GM03348 (cell line): ENCODE measurements at places on chromosomes 12 and 14.
A peak's percentile ranks its signal among the peaks of the same experiment; 100 is the strongest.

- peak; percentile 50 for DNase-seq
Measured at GRCh38 chr12:84604551-84604950, 308.0 kb downstream of the SLC6A15 start.

- no peak for DNase-seq
Measured at GRCh38 chr12:48119834-48120195, 651 bp downstream of the PFKM start.

DNA sequence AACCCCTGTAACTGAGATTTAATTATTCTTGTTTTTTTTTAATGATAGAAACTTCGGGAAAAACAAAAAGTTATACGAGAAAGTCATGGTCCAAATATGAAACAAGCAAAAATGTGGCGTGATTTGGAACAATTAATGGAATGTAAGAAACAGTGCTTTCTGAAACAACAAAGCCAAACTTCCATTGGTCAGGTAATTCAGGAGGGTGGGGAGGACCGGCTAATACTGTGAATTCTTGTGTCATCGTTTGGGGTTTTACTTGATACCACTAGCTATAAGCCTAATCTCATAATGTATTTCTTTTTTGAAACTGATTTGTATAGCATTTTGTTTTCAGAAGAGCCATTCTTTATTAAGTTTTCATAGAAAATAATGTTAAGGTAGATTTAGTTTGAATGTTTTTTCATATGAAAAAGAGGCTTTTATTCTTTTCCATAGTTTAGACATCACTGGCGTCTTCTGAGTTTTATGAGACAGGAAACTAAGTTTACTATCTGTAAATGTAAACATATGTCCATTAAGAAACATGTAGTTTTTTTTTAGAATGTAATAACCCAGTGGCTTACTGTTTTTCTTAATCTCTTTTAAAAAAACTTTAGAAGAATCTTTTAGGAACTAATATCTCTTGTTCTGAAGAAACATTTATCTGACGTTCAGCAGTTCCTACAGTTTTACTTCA, 62.9 kb upstream of the ATP2A2 start:
- no peak for DNase-seq

DNA sequence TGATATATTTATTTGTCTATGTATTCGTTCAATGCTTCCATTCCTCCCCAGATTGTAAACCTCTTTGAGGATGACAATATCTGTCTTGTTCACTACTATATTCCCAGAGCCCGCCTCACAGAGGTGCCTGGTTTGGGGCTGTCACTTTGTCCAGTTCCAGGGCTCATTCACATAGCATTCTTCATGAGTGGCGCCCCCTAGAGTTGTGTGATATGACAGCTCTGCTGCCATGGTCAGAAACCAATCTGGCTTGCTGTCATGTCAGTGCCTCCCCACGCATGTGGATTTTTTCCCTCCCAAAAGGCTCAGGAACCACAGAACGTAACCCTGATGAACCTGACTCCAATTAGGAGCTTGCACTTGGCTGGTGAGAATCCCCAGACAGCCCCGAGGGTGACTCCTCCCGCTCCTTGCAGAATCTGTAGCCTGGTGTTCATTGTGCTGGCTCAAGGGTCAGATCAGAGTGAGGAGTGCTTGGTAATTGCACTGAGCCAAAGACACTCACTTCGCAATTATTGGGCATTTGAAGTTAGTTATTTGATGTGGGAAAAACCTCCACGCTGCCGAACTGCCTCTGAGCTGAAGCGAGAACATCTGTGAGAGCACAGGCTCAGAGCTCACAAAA, 145.5 kb downstream of the PTPN11 start:
- no peak for DNase-seq

GRCh38 chr14:92513204-92513965, at the start of gene RIN3:
TSS of gene RIN3 (plus strand) at chr14:92513781. CDS start at chr14:92513933, 152 bp downstream.
- DNase-seq: peak; percentile 76

DNA sequence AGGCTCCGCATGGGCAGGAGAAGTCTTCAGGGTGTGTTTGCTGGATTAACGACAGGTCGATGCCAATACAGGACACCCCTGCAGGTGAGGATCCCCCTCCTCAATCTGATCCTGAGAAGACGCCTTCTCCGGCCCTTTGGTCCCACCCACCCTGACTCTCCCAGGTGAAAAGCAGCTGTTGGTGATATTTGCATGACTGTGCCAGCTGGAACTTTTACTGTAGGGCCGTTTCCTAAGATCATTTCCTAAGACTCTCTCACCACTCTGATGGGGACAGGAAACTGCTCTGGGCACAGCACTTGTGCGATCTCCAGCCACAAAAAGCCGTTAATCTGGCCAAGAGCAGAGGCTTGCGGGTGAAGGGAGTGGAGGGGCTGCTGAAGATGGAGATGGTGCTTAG, 16.8 kb upstream of the EIF5 start:
- DNase-seq: no peak

DNA sequence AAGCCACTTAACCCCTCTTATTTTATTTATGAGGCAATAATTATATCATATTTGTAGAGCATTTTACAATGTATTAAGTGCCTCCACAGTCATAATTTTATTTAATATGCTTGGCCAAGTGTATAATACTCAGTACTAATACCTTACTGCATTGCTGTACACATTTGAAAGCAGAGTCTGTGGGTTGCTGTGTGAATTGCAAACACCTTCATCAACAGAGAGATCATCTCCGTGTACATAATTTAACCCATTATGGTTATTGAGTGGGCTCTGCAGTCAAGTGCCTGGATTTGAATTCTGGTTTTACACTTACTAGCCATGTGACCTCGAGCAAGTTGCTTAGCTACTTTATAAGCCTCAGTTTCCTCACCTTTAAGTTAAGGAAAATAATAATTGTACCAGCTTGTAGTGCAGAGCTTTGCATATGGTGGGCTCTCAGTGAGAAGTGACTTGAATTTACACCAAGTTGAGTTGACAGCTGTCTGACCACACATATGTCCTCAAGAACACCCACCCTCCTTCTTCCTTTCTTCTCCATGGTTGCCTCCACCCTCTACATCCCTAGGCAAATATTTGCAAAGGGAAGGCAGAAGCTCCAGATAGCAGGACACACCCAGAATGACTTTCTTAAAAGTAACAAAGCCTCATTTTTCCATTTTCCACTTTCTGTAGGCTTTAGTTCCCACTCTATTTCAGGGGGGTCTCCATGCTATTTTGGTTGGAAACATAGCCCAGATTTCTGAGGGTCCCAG, 12.3 kb downstream of the CRACR2A start:
- DNase-seq: no peak

DNA sequence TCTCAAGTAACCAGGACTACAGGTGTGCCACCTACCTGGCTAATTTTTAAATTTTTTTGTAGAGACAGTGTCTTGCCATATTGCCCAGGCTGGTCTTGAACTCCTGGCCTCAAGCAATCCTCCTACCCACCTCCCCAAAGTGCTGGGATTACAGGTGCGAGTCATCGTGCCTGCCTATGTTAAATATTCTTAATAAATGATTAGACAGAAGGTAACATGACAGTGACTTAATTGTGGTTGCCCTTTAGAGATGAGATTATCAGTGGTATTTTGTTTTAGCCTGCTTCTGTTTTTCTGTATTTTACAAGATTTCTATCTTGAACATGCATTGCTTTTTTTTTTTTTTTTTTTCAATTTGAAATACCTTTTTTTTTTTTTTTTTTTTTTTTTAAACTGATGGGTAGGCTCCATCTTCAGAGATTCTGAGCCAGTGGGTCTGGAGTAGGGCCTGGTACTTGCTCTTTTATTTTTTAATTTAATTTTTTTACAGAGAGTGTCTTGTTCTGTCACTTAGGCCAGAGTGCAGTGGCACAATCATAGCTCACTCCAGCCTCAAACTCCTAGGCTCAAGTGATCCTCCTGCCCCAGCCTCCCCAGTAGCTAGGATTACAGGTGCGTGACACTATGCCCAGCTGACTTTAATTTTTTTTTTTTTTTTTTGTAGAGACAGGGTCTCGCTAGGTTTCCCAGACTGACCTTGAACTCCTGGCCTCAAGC, 88.4 kb downstream of the BORCS5 start:
- DNase-seq: no peak

- no peak for DNase-seq
Measured at GRCh38 chr12:54650409-54650808, 2.2 kb upstream of the DCD start.

DNA sequence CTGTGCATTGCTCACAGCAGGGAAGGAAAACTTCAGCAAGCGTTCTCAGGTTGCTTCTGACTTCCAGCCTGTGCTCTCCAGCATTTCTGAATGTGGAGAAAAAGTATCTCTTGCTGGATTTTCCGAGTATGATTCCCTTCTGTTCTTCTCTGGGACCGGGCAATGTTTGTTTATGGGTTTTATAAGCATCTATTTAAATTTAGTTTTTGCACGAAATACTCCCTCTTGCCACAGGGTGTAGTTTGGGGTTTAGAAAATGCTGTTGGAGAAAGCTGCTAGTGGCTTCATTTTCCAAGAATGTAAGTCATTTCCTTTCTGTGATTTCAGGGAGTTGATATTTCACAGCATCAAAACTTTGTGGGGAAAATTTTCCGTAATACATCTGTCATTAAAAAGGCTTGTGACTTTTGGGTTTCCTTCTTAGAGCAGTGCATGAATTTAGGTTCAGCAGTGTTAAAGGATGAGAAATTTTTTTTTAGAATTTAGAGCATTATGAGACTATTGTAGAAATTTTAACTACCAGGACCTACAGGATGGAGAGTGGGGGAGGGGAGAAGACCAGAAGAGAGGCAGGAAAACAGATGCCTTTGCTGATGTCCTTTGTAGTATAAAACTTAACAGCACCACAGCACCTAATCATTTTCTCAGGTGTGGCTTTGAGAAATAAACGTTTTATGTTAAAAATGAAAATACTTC, 1.5 kb downstream of the FRMD6 start:
- DNase-seq: peak; percentile 41

- DNase-seq: peak; percentile 85
Measured at GRCh38 chr12:76863005-76863670, 15.7 kb downstream of the CSRP2 start.

DNA sequence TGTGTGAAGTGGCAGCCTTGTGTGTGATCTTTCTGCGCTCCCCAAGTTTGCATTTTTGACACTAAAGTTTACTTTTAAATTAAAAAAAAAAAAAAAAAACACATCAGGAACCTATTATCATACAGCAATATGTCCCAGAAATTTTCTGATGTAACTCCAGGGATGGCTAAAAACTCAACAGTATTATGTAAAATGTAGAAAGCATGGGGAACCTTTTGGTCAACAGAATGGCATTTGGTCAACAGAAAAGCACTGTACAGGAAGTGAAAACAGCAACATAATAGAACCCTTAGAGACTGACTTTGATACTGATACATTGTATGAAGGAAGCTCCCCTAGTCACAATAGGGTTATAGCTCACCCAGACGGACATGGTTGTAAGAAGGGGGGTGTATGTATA, 224.3 kb downstream of the ITPR2 start:
- peak; percentile 24 for DNase-seq

GRCh38 chr14:70425354-70425753, 8.5 kb upstream of the SYNJ2BP start:
- DNase-seq: no peak

DNA sequence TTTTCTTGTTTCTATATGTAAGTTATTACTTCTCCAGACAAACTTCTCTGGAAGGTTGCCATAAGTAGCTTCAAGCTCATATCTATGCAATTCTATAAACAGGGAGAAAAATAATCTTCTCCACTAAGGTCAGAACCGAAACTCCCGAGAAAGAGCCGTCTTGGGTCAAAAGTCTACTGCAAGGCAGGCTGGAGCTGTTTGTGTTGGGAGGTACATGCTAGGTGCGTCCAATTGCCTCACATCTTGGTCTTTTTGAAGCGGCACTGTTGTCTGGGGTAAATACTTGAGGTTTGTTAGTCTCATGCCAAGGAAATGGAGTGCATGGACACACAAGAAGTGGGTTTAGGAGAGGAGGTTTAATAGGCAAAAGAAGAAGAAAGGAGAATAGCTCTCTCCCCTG, 674.7 kb upstream of the TMEM132C start:
- DNase-seq: no peak

GRCh38 chr12:43824207-43824775, 11.6 kb upstream of the TMEM117 start:
- no peak for DNase-seq

GRCh38 chr14:44941591-44941990, 20.2 kb downstream of the KLHL28 start:
- peak; percentile 44 for DNase-seq

DNA sequence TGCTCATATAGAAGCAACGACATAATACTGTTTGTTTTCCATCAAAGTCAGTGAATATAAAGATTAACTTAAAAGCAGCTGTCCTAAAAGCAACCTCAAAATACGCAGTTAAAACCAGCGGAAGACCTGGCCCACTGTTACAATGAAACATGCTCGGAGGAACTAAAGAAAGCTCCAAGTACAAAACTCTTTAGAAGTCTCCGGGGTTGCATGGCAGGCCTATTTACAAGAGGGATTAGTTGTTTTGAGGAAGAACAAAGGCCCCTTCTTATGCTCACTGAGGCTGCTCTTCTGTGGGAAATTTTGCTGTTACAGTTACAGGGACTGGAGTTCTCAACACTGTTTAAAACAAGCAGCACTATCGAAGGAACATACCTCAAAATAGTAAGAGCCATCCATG, 75.9 kb upstream of the C12orf71 start:
- DNase-seq: no peak

- no peak for DNase-seq
Measured at GRCh38 chr12:74897425-74898211, 312.0 kb downstream of the KCNC2 start.

DNA sequence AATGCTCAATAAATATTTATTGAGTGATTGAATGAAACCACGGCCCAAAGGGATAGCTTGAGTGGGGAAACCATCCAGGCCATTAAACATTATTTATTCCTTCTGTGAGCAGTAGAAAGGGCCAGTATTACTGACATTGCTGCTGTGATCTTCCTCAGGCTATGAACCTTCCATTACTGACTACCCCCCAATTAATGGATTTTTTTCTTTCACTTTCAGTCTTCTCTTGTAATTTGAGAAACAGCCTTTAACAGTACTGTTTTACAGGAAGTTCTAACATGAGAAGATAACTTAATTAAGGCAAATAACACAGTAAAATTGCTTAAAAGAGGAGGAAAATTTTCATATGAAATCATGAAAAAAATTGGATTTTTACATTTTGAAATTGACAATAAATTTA, 629.5 kb downstream of the TRHDE start:
- DNase-seq: no peak

DNA sequence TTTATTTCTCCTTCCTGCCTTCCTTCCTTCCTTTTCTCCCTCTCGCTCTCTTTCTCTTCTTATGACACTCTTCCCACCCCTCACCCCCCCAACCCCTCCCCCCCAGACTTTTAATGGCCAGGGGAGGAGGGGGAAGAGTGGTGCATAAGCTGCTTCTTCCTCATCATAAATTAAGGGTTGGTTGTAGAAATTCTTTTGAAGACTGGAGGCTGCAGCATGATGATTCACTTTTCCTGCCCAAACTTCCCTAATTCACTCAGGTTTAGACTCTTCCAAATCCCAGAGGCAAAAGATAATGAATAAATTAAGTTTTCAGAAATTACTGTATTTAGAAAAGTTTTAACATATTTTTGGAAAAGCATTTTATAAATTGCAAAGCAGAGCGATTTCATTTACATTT, 58.2 kb downstream of the GRIP1 start:
- no peak for DNase-seq

GRCh38 chr12:63095369-63095980, 55.5 kb downstream of the AVPR1A start:
- no peak for DNase-seq

GRCh38 chr12:40010899-40011774, 94.7 kb downstream of the SLC2A13 start:
- DNase-seq: peak; percentile 78

- peak; percentile 68 for DNase-seq
Measured at GRCh38 chr12:123471374-123472068, 13.6 kb downstream of the SNRNP35 start.

GRCh38 chr14:58629281-58629680, 8.5 kb upstream of the DACT1 start:
- no peak for DNase-seq
